Hepatic stellate cell (primary cell): ENCODE measurements at places on chromosomes 13 and 19.

- no peak for DNase-seq
Measured at GRCh38 chr19:47494729-47495128, 10.7 kb upstream of the KPTN start.

GRCh38 chr19:50489461-50490011, 12.9 kb upstream of the GARIN5A start:
- no peak for DNase-seq

DNA sequence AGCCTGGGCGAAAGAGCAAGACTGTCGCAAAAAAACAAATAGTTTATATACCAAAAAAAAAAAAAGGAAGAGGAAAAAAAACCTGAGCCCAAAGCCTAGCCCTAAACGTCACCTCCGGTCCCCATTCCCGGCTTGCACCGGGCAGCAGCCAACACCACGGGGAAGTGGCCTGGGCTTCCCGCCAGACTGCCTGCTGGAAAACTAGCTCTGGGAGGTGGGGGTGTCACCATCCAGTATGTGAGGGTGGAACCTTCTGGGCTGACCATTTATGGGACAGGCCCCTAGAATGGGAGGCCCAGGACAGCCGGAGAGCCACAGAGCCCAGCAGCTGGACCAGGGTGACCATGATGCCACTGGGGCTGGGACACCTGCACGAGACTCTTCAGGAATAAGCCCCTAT, 37.3 kb downstream of the IL12RB1 start:
- peak; percentile 58 for DNase-seq

GRCh38 chr19:21133633-21134032, 8.2 kb upstream of the ZNF431 start:
- DNase-seq, result no peak

- DNase-seq, result no peak
Measured at GRCh38 chr13:44755872-44756271, 179.7 kb upstream of the TSC22D1 start.

GRCh38 chr13:78430166-78430791, 173.1 kb downstream of the POU4F1 start:
- DNase-seq, result no peak

DNA sequence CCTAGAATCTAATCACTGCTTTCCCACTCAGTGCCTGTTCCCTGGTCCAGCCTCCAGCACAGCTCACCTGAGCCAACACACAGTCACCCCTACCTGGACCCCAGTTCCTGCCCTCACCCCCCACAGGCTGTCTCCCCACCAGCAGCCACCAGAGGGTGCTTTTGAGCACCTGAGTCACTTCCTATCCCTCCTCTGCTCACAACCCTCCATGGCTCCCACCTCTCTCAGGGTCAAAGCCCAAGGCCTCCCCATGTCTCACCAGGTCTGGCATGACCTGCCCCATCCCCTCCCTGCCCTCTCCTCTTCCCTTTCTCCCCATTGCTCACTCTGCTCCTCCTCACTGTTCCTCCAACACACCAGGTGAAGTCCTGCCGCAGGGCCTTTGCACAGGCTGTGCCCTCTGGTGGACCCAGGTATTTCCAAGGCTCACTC, 7.1 kb upstream of the DPP9 start:
- DNase-seq, result no peak

GRCh38 chr13:83731113-83731512, 151.2 kb downstream of the SLITRK1 start:
- DNase-seq, result no peak

GRCh38 chr13:41188584-41188983, 5.8 kb downstream of the KBTBD7 start:
- no peak for DNase-seq

- DNase-seq, result no peak
Measured at GRCh38 chr13:57568865-57569264, 62.7 kb upstream of the PCDH17 start.

DNA sequence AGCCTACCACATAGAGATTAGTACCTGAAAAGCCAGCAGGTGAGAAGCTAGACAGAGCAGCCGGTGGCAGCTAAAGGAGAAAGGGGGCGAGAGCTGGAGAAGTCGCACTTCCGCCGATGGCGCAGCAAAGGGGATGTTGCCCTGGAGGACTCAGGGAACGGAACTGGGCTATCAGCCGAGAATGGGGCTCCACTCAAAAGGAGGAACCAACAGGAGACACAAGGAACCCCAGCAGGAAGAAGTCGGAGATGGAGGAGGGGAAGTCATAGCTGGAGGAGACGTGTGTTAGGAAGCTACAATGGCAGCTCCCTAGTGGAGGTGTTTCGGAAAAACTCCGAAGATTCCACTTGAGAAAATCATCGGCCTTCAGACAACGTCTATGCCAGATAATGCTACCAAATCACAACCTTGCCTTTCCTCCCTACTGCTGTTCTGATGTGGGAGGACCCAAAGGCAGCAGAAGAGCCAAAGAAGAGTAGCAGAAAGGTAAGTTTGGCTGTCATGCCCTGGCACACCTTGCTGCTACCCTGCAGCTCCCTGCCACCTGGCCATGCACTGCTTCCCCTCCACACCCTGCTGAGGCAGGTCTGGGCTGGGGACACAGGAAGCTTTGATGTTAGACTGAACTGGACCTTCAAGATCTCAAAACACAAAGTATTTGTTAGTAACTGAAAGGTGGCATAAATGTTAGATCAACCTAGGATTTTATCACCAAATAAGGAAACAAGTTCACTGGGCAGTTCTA, 127.9 kb downstream of the DLEU7 start:
- DNase-seq, result no peak

GRCh38 chr13:50357586-50358118, 342.4 kb downstream of the KCNRG start:
- peak; percentile 19 for DNase-seq

GRCh38 chr19:41595890-41596280, 19.9 kb downstream of the CEACAM21 start:
- no peak for DNase-seq

- no peak for DNase-seq
Measured at GRCh38 chr13:92573467-92574057, 653.0 kb upstream of the GPC6 start.

- no peak for DNase-seq
Measured at GRCh38 chr19:44588771-44589112, 24.6 kb upstream of the IGSF23 start.

DNA sequence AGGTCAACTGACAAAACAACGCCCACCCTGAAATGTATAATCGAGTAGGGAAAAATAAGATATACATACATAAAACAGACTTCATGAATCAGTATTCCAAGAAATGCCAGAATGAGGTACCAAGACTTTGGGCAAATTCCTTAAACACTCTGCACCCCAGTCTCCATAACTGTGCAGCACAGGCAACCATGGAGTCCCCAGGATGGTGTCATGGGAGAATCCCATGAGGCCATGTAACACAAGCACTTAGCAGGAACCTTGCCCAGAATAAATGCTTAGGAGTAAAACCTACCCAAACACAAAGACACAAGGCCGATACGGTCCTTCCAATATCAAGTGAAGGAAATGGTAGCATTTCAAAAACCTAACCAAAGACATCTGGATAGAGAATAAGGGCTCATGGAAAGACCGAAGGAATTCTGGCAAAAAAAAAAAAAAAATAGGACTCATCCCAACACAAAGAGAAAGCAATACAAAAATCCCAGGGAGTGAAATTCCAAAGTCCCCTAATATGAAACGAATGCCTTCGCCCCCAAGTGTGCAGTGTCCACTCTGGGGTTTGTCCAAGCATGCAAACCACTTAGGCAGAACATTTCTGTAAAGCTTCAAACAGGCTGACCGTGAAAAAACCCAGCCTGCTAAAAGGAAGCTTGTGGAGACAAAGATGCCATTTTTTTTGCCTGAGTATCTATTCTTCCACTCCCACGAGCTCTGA, 11.1 kb downstream of the ZC3H4 start:
- no peak for DNase-seq

DNA sequence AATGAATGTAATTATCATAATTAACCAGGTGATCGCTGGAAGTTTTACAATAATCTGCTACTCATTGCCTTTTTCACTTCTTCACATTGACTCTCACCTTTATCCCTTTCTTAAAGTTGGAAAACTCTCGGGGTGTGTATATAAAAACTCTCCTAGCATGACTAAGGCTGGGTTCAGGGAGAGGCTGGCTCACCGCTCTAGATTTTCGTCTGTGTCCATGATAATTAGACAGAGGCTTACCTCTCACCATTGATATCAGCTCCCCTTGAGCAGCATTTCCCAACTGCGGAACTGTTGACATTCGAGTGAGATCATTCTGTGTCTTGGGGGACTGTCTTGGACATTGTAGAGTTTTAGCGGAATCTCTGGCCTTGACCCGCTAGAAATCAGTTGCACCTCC, 39.4 kb downstream of the NFIX start:
- DNase-seq, result no peak

DNA sequence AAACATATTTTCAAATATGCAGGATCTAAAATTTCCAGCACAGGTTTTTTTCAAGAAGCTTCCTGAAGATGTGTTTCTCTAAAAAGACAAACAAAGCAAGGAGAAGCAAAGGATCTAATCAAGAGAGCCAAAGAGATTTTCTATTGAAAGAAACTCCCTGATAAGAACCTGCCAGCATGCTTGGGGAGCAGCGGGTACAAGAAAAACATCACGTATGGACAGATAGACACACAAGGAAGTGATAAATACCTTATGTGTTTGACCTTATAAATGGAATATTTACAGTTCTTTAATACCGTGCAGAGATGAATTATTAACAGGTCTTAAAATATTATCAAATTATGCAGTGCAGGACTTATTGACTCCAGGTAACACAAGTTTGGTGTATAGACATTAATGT, 562.1 kb downstream of the DACH1 start:
- DNase-seq, result no peak

DNA sequence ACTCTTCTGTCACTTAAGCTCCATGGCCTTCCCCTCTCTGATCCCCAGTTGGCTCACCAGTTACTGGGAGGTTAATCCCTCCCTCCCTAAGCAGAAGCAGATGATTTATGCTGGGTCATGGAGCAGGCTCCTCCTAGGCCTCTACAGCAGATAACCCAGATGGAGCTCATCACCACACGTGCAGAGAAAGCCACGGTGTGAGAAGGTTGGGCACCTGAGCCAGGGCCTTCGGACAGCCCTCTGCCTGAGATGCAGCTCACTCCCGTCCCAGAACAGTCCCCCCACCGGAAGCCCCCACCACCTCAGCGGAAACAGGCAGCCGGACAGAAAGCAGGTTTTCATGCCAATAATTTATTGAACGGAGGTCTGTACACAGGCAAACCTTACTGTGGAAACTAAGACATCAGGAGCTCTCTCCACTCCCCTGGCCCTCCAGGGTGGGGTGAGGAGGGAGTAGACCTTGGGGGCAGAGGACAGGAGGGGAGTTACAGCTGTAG, 9.8 kb downstream of the ZNF526 start:
- DNase-seq, result no peak

GRCh38 chr19:50797781-50798658, 7.8 kb downstream of the ACP4 start:
- no peak for DNase-seq

- no peak for DNase-seq
Measured at GRCh38 chr13:76647550-76647949, 238.7 kb downstream of the KCTD12 start.

GRCh38 chr13:97017322-97017721, 23.0 kb upstream of the OXGR1 start:
- no peak for DNase-seq

DNA sequence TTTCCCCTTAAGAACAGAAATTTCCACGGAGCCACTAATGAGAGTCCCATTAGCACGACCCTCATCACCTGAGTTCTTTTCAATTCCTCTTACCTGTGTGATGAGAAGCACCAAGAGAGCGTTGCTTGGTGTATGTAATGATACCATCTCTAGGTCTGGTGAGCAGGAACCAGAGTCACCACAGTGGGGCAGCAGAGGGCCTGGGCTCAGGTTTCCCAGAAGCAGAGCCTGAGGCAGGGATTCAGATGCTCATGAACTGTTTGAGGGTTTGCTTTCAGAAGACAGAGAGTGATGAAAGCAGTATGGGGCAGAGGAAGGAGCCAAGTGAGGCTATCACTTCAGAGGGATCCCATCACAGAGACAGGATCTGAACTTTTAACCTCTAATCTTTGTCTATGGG, 3.1 kb upstream of the PTPRH start:
- no peak for DNase-seq

DNA sequence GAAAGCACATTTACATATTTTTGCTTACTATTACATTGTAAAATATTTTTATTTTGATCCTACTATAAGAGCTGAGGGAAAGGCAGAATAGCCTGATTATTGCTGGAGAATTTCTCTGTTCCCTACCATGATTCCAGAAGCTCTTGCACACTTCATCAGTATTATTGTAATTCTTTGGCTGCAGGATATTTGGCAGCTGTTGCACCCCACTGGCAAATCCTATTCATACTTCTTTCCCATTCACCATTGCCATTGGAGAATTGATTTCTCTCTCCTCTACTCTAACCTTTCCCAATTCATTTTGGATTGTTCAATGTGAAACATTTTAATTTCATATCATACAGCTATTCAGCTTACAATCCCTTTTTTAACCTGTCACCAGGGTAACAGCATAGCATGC, 238.0 kb downstream of the GGACT start:
- no peak for DNase-seq

GRCh38 chr19:53424968-53425597, 6.7 kb upstream of the ZNF761 start:
- DNase-seq, result peak; percentile 75

- no peak for DNase-seq
Measured at GRCh38 chr19:29559743-29560142, 33.9 kb downstream of the VSTM2B start.

DNA sequence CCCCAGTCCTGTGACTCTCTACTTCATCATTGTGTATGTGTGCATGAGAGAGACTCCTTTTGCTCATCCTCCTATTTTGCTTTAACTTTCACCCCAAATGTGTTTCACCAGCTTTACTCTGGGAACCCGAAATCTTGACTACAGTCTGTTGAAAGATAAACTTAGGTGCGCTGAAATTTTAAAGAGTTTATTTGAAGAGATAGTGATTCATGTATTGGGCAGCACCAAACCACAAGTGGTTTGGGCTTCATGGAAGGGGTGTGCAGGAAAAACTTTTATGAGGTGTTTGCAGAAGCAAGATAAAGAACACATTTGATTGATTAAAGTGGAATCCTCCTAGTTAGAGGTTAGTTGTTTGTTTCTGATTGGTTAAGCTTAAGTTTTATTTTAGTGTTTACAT, 50.8 kb upstream of the RFC3 start:
- no peak for DNase-seq

- DNase-seq, result no peak
Measured at GRCh38 chr13:93147298-93147645, 79.3 kb upstream of the GPC6 start.

GRCh38 chr13:111372651-111373425, 52.4 kb downstream of the TEX29 start:
- DNase-seq, result no peak

GRCh38 chr13:46686171-46686570, 110.8 kb downstream of the ESD start:
- no peak for DNase-seq

GRCh38 chr13:73778242-73778864, 355.9 kb downstream of the KLF12 start:
- no peak for DNase-seq

DNA sequence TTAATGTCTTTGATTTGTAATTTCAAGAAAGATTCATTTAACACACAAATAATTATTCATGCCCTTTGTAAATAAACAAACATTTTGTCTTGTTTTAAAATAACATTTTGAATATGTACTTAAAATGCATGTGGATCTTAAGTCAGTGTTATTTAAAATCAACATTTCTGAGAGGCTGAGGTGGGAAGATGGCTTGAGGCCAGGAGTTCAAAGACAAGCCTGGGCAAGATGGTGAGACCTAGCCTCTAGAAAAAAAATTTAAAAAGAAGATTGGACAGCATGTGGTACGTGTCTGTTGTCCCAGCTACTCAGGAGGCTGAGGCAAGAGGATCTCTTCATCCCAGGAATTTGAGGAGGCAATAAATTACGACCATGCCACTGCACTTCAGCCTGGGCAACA, 1268.2 kb downstream of the SLITRK1 start:
- no peak for DNase-seq
